ENCODE measurements at places on chromosomes 16 and 17. TPM values are rescaled to one million over a fixed set of nuclear protein-coding genes. Genes with fewer than 3 reads are reported as not detected.
A peak's percentile ranks its signal among the peaks of the same experiment; 100 is the strongest.

- H3K4me1 ChIP-seq = peaks cover 21% of the 10 kb centered on the region
- H3K27ac ChIP-seq = peak overlapping the region; percentile 59
- H3K4me3 ChIP-seq = no peak overlapping the region
- H3K27me3 ChIP-seq = no peaks in the 10 kb centered on the region
- H3K36me3 ChIP-seq = peaks cover 17% of the 10 kb centered on the region
- no peak for DNase-seq
Measured at GRCh38 chr17:59859444-59860025, 33.2 kb downstream of the TUBD1 start.

DNA sequence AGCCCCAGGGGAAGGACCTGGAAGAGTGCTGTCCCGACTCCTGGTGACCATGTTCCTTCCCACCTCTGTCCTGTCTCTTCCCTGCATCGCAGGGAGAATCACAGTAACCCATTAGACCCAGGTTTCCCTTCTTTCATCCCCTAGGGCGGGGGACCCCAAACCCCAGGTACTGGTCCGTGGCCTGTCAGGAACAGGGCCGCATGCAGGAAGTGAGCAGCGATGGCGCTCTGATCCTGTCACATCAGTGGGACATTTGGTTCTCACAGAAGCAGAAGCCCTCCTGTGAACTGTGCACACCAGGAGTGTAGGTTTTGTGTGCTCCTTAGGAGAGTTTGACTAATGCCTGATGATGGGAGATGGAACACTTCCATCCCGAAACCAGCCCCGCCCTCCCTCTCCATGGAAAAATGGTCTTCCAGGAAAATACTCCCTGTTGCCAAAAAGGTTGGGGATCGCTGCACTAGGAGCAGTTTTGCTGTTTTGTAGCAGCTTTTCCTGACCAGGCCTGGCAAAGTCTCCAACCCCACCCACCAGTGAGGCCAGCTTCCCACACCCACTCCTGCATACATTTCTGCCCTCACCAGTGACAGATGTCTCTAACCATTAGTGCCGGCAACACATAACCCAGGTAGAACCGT lies 10.5 kb downstream of the MNT start:
- H3K4me1 ChIP-seq = peaks cover 36% of the 10 kb centered on the region
- H3K27ac ChIP-seq = peak overlapping the region; percentile 95
- H3K27me3 ChIP-seq = no peaks in the 10 kb centered on the region
- peak overlapping the region; percentile 45 for H3K4me3 ChIP-seq
- peaks cover 13% of the 10 kb centered on the region for H3K36me3 ChIP-seq
- DNase-seq = no peak

Gene EVPLL
- not detected for total RNA-seq

- no peak overlapping the region for H3K4me3 ChIP-seq
- H3K27ac ChIP-seq = no peak overlapping the region
- H3K36me3 ChIP-seq = no peaks in the 10 kb centered on the region
- H3K27me3 ChIP-seq = no peaks in the 10 kb centered on the region
- H3K4me1 ChIP-seq = no peaks in the 10 kb centered on the region
Measured at GRCh38 chr16:7270823-7271222, 61.8 kb upstream of the RBFOX1 start.

- no peak for DNase-seq
- H3K4me3 ChIP-seq = no peak overlapping the region
- no peaks in the 10 kb centered on the region for H3K36me3 ChIP-seq
- no peak overlapping the region for H3K27ac ChIP-seq
- peaks cover 5% of the 10 kb centered on the region for H3K27me3 ChIP-seq
- no peaks in the 10 kb centered on the region for H3K4me1 ChIP-seq
Measured at GRCh38 chr16:54199487-54200160, 87.0 kb downstream of the IRX3 start.

Gene HBQ1
- total RNA-seq = 3.2 TPM

GRCh38 chr16:52022177-52022576 lies 524.8 kb downstream of the TOX3 start:
- no peak overlapping the region for H3K27ac ChIP-seq
- H3K4me1 ChIP-seq = no peaks in the 10 kb centered on the region
- no peak for DNase-seq
- no peak overlapping the region for H3K4me3 ChIP-seq
- H3K36me3 ChIP-seq = no peaks in the 10 kb centered on the region
- no peaks in the 10 kb centered on the region for H3K27me3 ChIP-seq

DNA sequence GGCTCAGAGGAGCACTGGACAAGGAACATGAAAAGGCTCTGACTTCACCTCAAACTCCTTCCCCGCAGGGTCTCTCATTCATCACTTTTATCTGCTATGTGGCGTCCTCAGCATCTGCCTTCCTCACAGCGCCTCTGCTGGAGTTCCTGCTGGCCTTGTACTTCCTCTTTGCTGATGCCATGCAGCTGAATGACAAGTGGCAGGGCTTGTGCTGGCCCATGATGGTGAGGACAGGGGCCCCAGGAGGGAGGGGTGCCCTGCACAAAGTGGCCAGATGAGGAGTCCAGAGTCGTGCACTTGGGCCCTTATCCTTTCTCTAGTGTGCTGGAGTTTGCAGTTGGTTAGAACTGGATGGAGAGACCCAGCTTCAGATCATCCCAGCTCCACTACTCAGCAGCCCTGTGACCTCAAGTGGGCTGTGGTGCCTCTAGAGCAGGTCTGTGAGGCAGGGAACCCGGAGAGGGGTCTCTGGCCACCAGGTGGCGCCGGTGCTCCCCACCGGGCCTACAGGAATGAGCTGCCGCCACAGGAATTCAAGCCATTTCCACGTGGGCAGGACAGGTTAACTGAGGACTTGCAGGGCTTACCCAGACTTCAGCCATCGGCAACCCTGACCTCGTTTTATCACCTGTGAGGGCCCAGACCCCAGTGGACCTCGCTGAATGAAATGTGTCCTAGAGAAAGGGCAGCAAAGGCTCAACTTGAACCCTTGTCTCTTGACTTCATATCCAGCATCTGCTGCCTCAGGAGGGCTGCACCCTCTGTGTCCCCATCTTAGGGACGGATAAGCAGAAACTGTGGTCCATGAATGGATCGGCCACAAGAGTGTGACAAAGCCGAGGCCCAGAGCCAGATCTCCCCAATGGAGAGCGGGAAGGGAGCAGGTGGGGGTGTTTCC lies 4.0 kb downstream of the CMTM3 start:
- H3K27me3 ChIP-seq = no peaks in the 10 kb centered on the region
- H3K4me3 ChIP-seq = no peak overlapping the region
- peak overlapping the region; percentile 71 for H3K27ac ChIP-seq
- H3K4me1 ChIP-seq = peaks cover 35% of the 10 kb centered on the region

DNA sequence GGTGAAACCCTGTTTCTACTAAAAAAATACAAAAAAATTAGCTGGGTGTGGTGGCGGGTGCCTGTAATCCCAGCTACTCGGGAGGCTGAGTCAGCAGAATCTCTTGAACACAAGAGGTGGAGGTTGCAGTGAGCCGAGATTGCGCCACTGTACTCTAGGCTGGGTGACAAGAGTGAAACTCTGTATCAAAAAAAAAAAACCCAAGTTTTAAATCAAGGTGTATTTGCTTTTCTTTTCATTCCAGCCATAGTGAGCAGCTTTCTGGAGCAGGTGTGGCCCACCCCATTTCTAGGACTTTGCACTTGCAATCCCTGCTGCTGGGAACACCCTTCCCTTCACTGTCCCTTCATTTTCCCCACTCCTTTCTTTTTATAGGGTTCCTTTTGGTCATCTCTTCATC lies 28.8 kb downstream of the TMEM238L start:
- H3K27ac ChIP-seq = no peak overlapping the region
- H3K4me3 ChIP-seq = no peak overlapping the region
- H3K4me1 ChIP-seq = no peaks in the 10 kb centered on the region
- no peak for DNase-seq
- peaks cover 2% of the 10 kb centered on the region for H3K27me3 ChIP-seq
